ENCODE measurements at places on chromosomes 12 and 14. TPM values are rescaled to one million over a fixed set of nuclear protein-coding genes. Genes with fewer than 3 reads are reported as not detected.

DNA sequence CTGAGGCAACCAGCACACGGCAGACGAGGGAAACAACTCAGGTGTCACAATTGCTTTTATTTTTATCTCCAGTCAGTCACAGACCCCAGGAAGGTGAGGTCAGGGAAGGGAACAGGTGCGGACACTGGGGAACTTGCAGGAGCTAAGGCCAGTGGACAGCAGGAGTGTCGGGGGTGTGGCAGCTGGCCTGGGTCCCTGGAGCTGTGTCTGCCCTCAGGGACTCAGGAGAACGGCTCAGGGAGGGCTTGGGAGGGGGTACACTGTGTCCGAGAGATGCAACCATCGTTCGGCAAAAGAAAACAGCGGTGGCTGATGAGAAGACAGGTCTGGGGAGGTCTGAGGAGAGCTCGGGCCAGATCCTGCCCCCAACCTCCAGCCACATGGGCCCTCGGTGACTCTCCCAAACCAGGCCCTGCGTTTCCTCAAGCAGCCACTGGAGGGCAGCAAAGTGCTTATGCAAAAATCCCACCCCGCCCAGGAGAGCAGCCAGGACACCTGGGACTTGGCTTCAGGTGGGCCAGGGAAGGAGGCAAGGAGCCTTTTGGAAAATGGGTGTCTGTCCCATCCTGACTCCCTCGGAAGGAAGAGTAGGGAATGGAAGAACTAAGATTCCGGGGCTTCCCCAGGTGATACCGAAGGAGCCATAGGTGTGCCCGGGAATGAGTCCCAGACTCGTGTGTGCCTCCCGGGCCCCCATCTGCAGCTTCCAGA is 24.1 kb upstream of the BCDIN3D start:
- peak; percentile 82 for DNase-seq

DNA sequence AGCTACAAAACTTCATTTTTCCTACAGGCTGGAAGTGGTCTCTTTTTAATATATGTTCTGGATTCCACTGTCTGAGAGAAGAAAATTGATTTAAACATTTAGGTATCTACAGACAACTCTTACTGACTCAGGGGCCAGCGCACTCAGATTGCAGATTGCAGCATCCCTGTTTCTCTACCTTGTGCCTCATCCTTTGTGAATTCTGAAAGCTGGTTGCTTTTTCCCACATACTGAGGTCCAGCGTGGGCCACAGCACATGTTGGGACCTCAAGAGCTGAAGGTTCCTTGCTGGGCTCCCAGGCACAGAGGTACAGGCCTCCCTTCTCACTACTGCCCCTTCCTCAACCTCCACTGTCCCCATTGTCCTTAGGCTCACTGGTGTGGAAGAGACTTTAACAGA is 101.7 kb upstream of the CCDC175 start:
- no peak for DNase-seq

DNA sequence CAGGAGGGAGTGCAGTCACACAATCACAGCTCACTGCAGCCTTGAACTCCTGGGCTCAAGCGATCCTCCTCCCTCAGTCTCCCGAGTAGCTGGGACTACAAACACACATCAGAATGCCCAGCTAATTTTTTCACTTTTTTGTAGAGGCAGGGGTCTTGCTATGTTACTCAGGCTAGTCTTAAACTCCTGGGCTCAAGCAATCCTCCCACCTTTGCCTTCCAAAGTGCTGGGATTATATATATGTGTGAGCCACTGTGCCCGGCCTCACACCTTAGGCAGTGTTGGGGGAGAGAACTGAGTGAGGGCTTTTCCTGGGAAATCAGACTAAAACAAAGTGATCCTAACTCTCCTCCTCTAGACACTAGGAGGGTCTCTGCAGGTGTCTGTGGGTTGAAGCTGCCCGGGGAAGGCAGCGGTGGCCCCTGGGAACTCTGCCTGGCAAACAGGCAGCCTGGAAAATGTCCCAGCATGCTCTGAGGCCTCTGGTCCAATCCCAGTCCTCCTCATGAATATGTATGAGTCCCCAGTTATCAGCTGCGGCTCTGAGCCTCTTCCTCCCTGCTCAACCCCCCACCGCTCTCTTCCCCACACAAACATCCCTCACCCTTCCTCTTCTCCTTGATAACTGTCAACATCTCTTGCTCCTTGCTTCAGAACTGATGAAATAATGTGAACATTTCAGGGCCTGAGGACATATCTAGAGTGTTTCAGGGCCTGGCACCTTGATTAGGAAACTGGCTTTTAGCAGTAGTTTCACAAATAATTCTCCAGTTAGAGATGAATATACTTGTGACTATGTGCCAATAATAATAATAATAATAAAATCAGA is 7.9 kb upstream of the NAA25 start:
- DNase-seq = peak; percentile 34

GRCh38 chr12:114894076-114894475 is 210.1 kb upstream of the TBX3 start:
- DNase-seq = no peak

DNA sequence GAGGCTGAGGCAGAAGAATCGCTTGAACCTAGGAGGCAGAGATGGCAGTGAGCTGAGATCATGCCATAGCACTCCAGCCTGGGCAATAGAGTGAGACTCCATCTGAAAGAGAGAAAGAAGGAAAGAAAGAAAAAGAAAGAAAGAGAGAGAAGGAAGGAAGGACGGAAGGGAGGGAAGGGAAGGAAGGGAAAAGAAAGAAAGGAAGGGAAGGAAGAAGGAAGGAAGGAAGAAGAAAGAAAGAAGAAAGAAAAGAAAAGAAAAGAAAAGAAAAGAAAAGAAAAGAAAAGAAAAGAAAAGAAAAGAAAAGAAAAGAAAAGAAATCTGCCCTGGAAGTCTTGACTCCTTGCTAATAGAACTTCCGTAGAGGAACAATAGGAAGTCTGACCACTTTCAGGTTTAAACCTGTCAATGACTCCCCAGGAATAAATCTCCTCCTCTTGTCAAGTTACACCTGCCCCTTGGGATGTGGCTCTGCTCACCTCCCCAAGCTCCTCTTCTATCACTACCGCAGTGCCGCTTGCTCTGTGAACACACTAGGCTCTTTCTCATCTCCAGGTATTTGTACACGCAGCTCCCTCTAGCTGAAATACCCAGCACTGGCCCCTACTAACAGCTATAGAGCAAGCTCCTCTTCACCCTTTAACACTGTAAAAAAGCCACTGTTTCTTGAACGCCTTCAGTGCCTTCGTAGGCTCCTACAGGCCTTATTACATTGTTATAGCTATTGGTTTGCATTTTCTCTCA is 773.1 kb upstream of the TBX3 start:
- no peak for DNase-seq

DNA sequence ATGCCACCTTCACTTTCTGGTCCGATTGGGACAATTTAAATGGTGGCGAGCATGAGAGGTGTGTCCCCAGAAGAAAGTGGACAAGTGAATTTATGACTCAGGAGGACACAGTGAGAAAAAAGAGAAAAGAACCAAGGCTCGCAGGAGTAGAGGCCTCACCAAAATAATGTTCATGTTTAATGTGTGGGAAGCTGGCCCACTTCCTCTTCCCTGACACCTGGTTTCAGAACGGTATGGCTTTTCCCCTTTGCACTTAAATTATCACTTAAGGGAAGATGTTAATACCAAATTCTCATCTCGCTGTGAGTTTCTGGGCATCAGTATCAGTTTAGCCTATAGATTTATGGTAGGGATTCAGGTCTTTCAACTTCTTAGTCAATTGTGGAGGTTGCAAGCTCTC is 226.4 kb downstream of the GLT1D1 start:
- DNase-seq = no peak

DNA sequence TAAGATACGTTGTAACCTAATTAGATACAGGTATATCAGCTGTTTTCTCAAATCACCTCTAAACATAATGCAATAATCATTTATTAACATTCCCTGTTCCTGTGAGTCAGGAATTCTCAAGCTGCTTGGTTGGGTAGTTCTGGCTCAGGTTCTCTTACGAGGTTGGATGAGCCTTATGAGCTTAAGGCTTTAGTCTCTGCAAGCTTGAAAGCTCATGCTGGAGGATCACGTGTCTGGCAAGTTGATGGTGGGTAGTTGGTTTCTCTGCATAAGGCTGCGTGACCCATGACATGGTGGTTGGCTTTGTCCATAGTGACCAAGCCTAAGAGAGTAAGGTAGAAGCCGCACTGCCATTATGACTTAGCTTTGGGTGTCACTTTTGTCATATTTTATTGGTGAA is 62.0 kb downstream of the PLEKHA5 start:
- no peak for DNase-seq

- no peak for DNase-seq
These were observed 100.2 kb upstream of the PARP11 start for GRCh38 chr12:3973269-3973884.

- no peak for DNase-seq
These were observed 9.8 kb upstream of the KRT6A start for GRCh38 chr12:52502877-52503276.

DNA sequence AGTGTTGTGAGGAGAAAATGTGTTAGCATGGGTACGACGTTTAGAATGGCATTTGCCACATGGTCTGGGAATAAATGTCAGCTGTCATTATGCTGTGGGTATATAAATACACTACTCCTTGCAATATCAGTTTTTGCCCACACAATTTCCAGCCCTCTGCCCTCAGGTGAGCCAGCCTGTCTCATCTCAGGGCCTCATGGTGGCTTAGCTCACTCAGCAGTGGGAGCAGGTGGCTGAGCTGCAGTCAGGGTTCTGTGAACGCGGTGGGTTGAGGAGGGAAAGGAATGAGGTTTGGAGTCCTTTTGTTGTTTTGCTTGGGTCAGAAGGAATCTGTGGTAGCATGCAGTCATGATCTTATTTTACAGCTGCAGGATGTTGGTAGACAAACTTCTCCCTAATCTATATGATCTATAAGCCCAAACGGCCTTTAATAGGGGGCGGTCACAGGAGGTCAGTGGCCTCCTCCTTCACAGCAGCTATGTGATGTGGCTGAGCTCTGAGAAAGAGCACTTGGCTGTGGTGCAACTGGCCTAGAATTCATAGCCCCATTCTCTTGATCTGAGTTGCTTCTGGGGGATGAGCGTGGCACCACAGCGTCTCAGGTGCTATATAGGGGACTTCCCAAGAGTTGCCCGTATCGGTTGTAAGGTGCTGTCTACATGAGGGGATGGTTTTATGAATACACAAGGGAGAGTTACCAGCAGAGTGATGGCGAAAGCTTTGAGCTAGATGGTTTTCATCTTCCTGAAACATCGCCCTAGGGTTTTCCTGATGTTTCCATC is 27.8 kb upstream of the KCNA5 start:
- DNase-seq = no peak

GRCh38 chr12:54164387-54165145 is 24.2 kb downstream of the SMUG1 start:
- no peak for DNase-seq

DNA sequence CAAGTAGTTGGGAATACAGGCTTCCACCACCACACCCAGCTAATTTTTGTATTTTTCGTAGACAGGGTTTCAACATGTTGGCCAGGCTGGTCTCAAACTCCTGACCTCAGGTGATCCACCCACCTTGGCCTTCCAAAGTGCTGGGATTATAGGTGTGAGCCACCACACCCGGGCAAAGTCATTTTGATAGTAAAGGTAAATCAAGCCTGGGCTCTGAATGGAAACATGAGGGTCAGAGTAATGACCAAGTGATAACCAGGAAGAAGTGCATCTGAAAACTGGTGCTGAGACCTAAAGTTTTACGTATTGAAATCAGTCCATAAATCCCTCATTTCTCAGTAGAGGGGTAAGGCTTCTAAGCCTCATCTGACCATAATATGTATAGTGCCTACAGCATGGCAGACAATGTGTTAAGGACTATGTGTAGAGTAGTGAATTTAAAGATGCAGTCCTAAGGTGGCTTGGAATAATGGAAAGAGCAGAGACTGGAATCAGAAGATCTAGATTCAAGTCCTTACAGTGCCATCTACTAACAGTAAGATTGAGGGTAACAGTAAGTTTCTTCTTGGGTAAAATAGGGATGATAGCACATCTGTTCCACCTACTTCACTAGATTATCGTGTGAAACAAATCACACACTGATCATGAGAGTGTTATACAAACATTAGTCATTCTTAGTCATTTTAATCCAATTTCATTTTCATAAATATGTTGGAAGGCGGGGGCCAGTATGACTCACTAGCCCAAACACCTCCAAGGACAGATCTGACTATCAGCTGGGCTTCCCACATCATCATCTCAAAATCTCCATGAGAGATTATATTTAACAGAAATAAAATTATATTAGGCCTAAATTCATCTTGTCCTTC is 11.2 kb downstream of the MAP4K5 start:
- DNase-seq = no peak

- no peak for DNase-seq
These were observed 222.9 kb upstream of the SLC16A7 start for GRCh38 chr12:59372956-59373355.

- DNase-seq = no peak
These were observed 34.1 kb downstream of the ANO2 start for GRCh38 chr12:5910790-5911548.

DNA sequence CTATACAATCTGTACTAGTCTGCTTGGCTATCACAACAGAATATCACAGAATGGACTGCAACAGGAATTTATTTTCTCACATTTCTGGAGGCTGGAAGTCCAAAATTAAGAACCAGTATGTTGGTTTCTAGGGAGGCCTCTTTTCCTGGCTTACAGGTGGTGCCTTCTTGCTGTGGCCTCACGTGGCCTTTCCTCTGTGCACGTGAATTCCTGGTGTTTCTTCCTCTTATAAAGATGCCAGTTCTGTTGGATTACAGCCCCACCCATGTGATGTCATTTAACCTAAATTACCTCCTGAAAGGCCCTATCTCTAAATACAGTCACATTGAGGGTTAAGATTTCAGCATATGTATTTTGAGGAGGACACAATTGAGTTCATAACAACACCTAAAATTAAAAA is 32.1 kb upstream of the C2CD5 start:
- DNase-seq = no peak

DNA sequence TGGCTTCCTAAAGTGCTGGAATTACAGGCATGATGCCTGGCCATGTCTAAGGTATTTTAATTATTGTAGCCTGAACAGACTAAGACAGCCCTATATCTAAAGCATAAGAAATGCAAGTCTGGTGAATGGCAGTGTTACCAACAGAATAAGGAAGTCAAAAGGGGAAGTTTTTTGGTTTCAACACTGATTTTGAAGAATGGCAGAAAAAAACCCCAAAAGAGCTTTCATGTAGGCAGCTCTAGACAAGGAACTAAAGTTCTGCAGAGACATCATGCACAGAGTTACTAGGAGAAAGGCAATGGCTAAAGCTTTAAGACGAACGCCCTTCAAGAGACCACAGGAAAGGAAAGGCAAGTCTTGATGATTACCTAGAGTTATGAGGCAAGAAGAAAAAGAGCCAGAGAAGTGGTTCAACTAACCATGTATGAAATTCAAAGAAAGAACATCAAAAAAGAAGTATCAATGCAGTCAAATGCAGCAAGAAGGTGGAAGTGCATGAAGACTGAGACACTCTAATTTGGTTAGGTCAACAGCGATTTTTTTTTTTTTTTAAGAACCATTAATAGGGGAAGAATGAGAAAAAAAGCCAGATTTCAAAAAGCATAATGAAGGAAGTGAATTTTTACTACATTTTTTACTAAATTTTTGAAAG is 50.8 kb downstream of the RPS6KA5 start:
- no peak for DNase-seq

GRCh38 chr12:94618995-94619695 is 31.2 kb downstream of the TMCC3 start:
- DNase-seq = no peak

LRRC43 gene
- total RNA-seq = 5.5 TPM

ARMH4 gene
- 31.5 TPM for total RNA-seq

GPD1 gene
- 2.1 TPM for total RNA-seq

CEBPE gene
- not detected for total RNA-seq

TAS2R42 gene
- not detected for total RNA-seq

POLE2 gene
- total RNA-seq = 12.9 TPM

MFAP5 gene
- not detected for total RNA-seq

CAPZA3 gene
- 0.36 TPM for total RNA-seq

KRT83 gene
- not detected for total RNA-seq

PARP11 gene
- 28.3 TPM for total RNA-seq

KLRC2 gene
- total RNA-seq = not detected

PLD4 gene
- 0.05 TPM for total RNA-seq

CCDC175 gene
- 0.20 TPM for total RNA-seq

All from progenitor cell of endocrine pancreas (in vitro differentiated cells).